Cardiac septum (tissue), 1 donor: ENCODE measurements at places on chromosomes 12 and 14. TPM values are rescaled to one million over a fixed set of nuclear protein-coding genes. Genes with fewer than 3 reads are reported as not detected.

The BATF gene
- total RNA-seq, result 0.65 TPM

DNA sequence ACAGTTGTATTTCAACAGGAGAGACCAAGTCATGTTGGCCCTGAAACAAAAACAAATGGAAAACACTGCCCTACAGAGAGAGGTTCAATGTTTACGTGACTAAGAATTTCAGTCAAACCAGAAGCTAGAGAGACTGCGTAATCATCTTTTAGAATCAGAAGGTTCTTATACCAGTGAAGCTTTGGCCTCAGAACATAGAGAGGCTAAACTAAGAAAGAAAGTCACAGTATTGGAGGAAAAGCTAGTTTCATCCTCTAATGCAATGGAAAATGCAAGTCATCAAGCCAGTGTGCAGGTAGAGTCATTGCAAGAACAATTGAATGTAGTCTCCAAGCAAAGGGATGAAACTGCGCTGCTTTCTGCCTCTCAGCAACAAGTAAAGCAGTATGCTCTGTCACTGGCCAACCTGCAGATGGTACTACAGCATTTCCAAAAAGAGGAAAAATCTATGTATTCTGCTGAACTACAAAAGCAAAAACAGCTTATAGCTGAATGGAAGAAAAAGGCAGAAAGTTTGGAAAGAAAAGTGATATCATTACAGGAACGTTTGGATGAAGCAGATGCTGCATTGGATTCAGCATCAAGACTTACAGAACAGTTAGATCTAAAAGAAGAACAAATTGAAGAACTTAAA is 32.5 kb upstream of the NUAK1 start:
- no peak for DNase-seq

The CAPS2 gene
- total RNA-seq, result 13.6 TPM

GRCh38 chr12:79344855-79345847 is 345.6 kb downstream of the PAWR start:
- DNase-seq, result no peak

The SLC5A8 gene
- not detected for total RNA-seq
